ENCODE measurements at places on chromosomes 5 and 9.
A peak's percentile ranks its signal among the peaks of the same experiment; 100 is the strongest.

DNA sequence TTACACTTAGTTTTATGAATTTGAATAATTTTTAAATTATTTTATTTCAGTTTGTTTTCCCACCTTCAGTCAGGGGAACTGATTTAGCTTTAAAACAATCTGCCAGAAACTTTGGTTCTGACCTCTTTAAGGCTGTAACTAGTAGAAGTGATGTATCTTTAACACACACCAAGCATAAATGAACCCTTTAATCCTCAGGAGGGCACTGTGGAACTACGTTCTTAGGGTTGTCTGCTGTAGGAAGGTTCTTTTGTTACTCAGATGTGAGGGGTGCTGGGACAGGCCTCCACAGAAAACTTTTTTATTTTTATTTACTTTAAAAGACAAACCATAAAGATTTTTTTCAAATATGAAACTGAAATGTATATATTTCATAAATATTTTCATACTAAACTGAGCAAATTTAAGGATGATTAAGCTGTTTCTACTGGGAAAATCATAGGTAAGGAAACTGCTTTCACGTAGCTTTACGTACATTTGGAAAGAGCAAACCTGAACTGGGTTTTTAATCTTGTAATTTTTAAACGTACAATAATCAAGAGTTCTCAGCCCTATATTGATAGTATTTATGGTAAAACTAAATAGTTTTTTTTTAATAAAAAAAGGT, 5.3 kb downstream of the KLF4 start:
- peak; percentile 52 for DNase-seq

GRCh38 chr5:108220834-108221233, 161.1 kb downstream of the FBXL17 start:
- DNase-seq: no peak

DNA sequence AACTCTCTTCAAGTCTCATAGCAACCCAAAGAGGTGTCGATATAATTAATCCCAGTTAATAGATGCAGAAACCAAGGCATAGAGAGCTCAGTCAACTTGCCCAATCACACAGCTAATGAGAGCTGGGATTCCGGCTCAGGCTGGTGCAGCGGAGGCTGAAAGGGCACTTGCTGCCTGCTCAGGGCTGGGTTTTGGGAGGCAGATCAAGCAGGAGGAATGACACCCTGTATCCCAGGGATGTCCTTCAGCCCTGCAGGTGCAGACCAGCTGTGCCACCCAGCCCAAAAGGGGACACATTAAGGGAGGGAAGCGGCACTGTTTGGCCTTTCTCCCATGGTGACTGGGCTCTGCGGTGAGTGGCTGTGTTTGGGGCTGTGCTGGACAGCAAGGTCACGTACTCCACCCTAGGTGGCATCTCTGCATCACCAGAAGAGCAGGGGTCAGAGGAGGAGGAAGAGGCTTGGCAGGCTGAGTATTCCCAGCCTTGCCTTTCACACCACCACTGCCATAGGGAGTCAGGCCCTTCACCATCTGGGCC, 124.1 kb downstream of the MVB12B start:
- DNase-seq: no peak

DNA sequence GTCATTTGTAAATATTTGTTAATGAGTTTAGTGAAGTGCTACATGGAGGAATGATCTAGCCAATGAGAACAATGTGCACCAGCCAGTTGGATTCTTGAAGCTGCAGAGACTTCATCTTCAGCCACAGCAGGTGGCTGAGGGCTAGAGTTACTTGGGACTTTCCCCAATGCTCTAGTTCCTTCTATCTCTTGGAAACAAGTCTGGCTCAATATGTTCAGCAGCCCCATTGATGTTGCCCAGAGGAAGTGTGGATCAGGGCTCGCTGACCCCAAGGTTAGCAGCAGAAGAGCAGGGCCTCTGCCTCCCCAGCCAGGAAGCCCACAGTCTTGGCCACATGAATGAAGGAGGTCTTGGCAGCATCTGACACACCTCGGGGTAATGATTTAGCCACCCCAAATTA, 117.5 kb downstream of the SLC1A3 start:
- DNase-seq: no peak

DNA sequence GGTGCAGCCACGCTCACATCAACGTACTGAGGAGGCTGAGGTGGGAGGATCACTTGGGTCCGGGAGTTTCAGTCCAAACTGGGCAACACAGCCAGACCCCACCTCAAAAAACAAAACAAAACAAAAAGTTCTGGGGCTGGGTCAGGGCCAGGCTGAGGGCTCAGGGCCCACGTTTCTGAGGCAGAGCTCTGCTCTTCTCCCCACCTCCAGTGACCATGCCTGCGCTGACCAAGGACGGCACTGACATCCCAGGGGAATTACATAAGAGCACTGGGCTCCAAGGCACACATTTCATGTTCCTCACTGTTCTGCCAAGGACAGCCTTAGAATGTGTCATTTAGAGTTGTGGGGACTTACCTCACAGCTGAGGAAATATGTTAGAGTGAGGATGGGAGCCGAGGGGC, 40.4 kb upstream of the TESK1 start:
- DNase-seq: no peak

DNA sequence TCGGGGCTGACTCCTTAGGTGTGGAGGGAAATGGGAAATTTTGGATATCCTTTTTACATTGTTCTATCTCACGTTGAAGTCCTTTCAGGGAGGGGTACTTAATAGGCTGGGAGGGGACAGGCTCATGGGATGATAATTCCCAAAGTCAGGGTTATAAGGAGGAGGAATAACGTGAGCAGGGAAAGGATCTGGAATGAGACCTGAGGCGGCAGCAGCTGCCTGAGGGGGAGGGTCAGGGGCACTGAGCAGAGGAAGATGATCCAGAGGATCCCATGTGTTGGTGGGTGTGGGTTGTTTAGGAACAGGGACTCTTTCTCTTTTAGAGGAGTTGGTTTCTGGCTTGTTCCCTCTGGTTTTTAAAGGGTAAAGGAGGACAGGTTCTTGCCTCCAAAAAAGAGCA, 18.7 kb downstream of the IFT74 start:
- no peak for DNase-seq

GRCh38 chr5:3564827-3565518, 30.7 kb upstream of the IRX1 start:
- DNase-seq: no peak

- no peak for DNase-seq
Measured at GRCh38 chr9:127136880-127137639, 14.6 kb upstream of the ANGPTL2 start.

DNA sequence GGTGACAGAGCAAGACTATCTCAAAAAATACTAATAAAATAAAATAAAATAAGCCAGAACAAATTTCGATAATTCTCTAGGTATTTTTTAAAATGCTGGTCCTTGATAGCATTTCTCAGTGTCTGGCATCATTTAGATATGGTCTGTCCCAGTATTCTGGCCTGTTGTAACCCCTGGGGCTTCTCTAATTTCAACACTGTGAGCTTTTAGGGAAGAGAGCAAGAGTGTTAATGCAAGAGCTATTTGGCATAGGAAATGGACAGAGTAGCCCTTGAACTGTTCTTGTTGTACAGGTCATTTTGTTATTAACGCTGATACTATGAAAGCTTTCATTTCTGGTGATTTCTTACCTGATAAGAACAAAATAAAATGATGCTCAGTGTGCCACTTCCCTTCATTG, 112.2 kb upstream of the ZNF608 start:
- DNase-seq: no peak

- peak; percentile 39 for DNase-seq
Measured at GRCh38 chr5:35129921-35130485, 82.3 kb upstream of the AGXT2 start.

GRCh38 chr9:34341659-34342295, 12.4 kb downstream of the NUDT2 start:
- no peak for DNase-seq

- DNase-seq: no peak
Measured at GRCh38 chr5:166178411-166179080, 2112.9 kb upstream of the WWC1 start.

- DNase-seq: no peak
Measured at GRCh38 chr5:82599692-82600091, 321.5 kb upstream of the RPS23 start.

GRCh38 chr9:115838417-115838816, 315.2 kb upstream of the PAPPA start:
- DNase-seq: no peak

DNA sequence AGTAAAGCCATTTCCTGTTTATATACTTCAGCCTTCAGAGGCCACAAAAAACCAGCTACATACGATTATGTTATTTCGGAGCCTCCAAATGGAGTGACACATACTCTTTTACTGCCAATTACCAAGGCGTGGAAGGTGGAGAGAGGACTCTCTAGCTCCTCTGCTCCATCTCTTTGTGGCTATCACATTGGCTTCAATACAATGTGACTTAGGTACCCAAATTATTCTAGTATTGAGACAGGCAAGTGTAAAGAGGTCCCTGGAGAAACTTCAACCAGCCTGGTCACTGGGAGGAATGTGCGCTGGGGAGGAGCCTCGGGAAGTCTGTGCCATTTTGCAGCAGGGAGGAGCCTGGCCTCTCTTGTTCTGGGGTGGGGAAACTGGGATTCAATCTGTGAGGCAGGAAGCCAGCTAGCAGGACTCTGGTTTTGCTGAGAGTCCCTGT, 85.8 kb upstream of the TAS2R1 start:
- peak; percentile 38 for DNase-seq

DNA sequence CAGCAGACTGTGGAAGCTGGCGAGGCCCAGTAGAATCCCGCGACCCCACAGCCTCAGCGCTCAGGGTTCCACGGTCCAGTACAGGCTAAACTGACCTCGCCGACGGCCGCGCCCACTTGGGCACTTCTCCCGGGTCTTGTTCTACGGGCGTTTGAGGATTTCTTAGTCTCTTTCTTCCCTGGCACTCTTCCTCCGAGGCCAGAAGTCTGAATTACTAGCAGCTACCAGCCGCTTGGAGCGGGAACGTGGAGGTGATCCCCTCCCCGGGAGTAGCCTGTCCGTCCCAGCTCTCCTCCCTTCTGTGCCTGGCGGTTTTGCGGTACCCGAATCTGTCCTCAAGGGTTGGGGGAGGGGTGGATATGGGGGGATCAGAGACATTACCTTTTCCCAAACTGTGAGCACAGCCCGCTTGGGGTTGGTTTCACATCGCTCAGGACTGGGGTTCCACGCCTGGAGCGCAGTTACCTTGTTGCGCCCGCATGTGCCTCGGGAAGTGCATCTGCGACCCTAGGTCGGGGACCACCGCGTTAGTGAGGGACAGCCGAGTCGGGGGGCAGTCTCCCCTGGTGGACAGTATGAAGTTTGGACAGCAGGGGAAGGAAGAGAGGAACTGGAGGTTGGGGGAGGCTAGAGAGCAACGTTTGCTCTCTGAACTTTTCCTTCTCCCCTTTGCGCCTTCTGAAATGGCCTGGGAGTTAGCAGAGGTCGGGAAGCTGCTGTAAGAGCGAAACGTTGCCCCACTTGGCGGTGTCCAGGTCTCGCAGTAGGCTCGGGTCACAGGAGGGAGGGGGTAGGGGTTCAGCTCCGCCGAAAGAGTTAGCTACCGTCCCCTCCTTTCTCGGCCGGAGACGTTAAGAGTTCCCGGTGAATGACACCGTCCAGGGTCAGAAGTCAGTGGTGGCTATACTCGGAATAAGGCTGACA, 190.8 kb downstream of the MEF2C start:
- DNase-seq: no peak

DNA sequence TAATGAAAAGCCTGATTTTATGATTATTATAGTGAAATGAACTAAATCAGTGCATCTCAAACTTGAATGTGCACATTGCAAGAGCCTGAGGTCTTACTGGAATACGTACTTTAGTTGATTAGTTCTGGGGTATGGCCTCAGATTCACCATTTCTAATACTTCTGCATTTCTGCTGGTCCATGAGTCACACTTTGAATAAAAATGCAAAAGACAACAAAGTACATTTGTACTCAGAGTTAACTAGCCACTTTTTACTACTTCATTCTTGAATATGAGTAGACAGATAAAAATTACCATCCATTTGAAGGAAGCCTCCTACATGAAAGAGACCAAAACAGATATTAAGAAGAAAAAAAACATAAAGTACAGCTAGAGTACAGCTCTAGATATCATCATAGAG, 27.1 kb upstream of the PRR16 start:
- no peak for DNase-seq

- no peak for DNase-seq
Measured at GRCh38 chr5:21225223-21226064, 1237.4 kb upstream of the CDH18 start.

DNA sequence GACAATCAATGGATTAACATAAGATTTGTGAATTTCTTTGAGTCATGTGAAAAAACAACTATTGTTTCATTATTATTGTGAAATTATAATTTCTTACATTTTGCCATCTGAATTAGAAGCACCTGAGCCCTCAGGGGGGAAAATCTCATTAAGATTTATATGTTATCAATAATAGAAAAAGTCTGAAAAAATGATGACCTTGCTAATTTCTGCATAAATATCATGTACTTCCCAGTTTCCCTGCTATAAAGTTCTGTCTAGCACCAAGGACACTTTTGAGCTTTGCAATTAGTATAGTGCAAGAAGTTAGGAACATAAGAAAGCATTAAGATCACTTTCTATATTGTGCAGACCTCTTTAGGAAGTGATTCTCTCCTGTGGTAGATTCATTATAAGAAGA, 488.3 kb upstream of the TUSC1 start:
- DNase-seq: no peak

GRCh38 chr5:179766021-179766725, 27.6 kb upstream of the LTC4S start:
- no peak for DNase-seq

- no peak for DNase-seq
Measured at GRCh38 chr5:180207593-180207992, 1.4 kb downstream of the RASGEF1C start.

DNA sequence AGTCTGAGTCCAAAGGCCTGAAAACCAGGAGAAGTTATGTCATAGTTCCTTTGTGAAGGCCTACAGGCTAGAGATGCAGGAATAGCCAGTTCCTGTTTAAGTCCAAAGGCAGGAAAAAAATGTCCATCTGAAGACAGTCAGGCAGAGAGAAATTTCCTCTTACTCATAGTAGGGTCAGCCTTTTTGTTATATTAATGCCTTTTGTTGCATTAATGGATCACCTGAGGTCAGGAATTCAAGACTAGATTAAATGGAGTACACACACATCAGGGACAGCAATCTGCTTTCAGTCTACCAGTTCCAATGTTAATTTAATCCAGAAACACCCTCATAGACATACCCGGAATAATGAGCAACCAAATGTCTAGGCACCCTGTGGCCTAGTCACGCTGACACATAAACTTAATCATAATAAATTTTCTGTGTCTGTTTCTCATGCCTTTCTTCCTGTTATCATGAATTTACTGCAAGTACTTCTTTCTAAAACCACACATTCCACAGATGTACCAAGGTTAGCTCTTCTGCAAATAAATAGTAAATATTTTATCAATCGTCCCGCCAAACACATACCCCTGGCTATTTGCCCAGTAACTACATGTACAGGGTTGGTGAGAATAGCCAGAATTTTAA, 703.9 kb downstream of the EFNA5 start:
- DNase-seq: no peak

DNA sequence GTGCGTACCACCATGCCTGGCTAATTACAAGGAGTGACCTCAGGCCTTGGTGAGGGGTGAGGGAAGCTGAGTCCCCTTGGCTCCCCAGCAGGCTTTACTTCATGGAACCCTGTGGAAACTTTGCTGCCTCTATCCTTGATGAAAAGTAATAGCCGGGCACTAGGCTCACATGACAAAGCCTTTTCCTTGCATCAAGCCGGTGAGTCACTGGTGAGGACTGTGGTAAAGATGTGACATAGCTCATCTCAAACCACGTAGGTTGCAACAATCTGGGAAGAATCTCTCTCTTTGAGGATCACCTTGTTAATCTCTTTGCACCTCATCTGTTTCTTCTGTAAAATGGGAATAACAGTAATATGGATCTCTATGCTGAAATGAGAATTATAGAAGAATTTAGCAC, 116.3 kb upstream of the SLC25A48 start:
- DNase-seq: peak; percentile 53

GRCh38 chr9:126916909-126917308, 2.3 kb downstream of the RALGPS1 start:
- DNase-seq: no peak
